Stimulated activated CD4-positive, alpha-beta T cell treated with anti-CD3 and anti-CD28 coated beads, TNF-alpha, amount 100 ng/mL, for 1 hour (primary cell): ENCODE measurements at places on chromosomes 1 and 21.

DNA sequence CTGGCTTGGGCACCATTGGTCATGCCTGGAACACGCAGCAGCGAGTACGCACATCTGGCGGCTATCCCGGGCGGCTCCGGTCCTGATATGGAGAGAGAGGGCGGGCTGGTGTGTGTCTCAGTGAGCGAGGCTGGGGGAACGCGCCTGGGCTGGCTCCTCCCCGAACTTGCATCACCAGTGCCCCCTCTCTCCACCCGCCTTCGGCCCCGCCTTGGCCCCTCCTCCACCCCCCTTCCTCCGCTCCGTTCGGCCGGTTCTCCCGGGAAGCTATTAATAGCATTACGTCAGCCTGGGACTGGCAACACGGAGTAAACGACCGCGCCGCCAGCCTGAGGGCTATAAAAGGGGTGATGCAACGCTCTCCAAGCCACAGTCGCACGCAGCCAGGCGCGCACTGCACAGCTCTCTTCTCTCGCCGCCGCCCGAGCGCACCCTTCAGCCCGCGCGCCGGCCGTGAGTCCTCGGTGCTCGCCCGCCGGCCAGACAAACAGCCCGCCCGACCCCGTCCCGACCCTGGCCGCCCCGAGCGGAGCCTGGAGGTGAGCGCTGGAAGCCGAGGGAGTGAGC is at the start of gene ATF3:
Gene ATF3 (plus strand): TSS at position 370 of the 567 bp plus-strand sequence. CDS start 6,261 bp downstream, outside the sequence.
- peak; percentile 47 for DNase-seq

DNA sequence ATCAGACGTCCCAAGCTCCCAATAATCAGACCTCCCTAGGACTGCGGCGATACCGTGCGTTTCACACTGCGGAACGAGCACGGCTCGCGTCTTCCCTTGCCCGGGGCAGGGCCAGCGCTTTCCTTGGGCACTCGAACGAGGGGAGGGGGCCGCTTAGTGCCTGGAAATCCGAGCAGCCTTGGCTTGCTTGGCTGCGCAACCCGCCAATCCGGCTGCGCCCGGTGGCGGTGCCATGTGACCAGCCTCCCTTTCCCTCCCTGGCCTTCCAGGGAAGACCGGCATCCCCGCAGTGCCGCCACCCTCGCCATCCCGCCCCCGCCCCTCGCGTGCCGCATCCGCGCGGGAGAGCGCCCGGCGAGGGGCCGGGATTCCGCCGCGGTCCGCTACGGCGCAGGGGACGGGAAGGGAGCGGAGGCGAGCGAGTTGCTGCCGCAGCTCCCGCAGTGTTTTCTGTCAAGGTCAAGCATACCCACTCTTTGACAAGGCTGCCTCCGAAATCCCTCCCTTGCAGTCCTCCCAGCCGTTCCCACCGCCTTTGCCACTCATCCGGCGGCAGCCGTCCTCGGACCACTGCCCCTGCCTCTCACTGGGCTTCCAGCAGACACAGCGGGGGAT is 8.3 kb upstream of the RNF19B start:
- no peak for DNase-seq

DNA sequence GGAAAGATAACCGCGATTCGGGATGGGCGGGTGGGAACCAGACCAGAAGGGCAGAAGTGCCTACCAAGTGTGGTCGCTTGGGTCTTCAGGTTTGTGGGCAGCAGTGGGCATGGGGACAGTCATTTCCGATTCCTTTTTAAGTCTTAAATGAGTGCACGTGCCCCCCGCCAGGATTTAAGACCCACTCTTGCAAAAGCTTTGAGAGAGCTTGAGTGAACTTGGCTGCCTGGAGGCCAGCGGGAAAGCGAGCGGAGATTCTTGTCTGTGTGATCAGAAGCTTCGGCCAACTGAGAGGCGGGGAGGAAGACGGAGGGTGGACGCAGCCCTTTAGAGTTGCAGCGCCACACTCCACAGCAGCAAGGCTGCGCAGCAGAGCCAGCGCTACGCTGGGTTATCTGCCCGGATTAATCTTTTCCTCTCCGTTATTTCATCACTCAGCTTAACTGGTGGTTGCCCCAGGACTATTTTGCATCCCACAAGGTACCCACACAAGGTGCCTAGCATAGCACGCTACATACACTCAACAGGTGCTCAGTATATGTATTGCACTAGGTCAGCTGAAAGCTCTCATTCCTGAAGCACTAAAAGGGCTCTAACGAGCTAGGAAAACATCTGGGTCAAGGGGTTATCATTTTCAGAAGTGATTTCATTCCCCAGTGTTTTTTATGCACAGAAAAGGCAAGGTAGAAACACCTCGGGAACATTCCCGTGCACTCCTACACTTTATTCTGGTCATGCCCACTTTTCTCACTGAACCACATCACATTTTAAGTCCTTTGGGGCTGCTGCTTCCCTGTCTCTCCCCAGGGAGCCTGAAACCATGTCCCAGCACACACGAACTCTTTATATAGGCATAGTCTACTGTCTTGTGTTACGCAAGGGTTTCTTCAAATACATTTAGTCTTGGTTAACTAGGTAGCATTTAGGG is 1.5 kb upstream of the BATF3 start:
- DNase-seq, result no peak

DNA sequence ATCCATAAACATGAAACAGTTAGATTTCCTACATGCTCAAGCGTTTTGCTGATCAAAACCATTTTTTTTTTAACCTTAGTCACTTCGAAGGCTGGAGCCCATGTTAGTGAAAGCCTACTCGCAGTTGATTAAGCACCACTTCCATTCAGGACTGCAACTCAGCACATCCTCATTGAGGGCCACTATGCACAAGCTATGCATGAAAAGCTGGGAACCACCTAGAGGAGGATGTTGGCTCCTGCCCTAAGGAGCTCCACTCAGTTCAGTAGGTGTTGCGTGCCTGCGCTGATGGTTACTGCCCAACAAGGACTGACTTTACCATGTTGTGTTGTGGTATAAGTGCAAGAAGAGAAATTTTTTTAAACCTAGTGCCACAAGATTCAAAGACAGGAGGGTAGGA is 181.4 kb upstream of the L1TD1 start:
- DNase-seq, result no peak

GRCh38 chr1:220982686-220983085 is 103.4 kb downstream of the HLX start:
- no peak for DNase-seq

- no peak for DNase-seq
These were observed 127.0 kb upstream of the MROH9 start for GRCh38 chr1:170808216-170808885.

GRCh38 chr1:87953121-87953520 is 624.4 kb downstream of the LMO4 start:
- DNase-seq, result no peak

DNA sequence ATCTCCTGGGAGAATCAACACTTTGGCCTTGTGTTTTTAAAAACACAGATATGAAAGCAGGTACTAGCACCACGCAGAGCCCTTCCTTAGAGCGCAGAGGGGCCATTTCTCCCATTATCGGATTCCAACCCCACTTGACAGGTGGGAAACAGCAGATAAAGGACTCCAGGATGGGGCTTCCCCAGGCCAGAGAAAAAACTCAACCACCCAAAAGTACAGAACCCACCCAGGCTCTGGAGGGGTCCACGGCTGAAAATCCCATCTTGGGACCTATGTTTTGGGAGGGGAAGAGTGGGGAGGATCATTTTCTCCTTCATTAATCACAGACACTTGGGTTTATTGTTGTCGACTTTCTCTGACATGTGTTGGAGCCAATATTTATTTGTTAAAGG is 27.1 kb upstream of the COL18A1 start:
- no peak for DNase-seq

GRCh38 chr1:70134148-70134547 is 71.2 kb downstream of the LRRC40 start:
- DNase-seq, result no peak

DNA sequence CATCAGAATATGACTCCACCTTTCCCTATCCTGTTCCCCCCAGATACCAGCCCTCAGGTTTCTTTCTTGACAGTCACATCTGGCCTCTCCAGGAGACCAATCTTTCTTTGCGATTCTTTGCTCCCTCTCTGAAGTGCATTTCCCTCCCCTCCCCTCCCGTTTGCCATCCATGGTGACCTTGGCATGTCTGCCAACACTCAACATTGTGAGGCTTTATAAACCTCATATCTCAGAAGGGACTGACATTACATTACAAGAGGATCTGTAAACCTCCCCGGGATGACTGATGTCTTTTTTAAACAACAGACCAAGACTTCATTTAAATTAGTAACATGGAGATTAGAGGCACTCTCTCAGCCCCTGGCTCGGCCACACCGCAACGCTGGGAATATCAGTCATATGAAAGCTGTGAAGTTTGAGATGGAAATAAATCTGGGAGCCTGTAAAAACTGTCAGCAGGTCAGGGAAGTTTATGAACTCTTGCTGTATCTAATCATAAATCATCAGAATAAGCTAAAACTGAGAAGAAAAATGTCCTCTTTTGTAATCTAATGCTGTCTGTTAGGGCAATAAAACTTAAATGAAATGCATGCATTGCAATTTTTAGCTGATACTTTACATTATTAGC is 401.7 kb upstream of the PROX1 start:
- no peak for DNase-seq

GRCh38 chr21:36948686-36949085 is 17.8 kb downstream of the HLCS start:
- DNase-seq, result no peak

- no peak for DNase-seq
These were observed 5.4 kb downstream of the VPS45 start for GRCh38 chr1:150072959-150073358.

- DNase-seq, result no peak
These were observed 239.3 kb downstream of the SIPA1L2 start for GRCh38 chr1:232390590-232390989.

DNA sequence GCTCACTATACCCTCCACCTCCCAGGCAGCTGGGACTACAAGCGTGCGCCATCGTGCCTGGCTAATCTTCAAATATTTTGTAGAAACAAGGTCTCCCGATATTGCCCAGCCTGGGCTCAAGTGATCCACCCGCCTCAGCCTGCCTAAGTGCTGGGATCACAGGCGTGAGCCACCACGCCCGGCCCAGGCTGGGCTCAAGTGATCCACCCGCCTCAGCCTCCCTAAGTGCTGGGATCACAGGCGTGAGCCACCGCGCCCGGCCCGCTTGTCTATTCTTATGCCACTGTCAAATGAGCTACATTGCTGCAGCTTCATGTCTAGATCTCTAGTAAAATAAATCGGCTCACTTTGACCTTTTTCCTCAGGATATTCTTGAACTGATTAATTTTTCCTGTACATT is 107.7 kb upstream of the COL6A1 start:
- no peak for DNase-seq

DNA sequence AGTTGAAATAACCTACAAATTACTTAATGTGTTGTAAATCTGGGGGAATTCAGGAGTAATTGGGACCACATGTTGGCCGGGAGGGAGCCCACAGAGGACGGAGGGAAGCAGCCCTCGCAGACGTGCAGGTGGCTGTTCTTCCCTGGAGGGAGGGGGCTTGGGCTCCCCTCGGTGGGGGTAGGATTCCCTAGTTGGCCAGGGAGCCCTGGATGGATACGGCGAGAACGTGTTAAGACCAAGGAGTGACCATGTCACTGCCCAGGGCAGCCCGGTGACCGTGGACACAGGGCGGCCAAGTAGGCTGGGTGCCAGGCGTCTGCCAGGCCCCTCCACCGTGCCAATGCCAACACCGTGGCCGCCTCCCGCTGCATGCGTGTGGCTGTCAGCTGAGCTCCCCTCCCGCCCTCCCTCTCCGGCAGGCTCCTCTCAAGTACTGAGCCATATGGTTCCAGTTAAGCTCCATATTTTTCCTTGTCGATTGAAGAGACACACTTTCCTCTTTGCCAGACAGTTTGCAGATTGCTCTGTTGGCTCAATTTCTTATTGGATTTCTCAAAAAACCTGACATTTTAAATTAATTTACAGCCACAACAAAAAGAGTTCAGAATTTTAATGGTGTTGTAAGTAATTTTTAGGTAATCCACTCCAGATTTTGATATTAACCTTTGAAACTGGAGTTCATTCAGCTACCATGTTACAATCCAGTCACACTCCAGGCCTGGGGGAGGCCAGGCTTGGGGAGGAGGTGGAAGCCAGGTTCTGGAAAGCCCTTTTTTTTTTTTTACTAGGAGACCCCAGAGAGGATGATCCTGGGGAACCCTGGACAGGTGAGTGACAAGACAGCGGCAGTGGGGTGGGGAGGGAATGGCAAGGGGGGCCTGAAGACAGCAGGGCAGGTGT is 71.2 kb downstream of the CASZ1 start:
- no peak for DNase-seq

- DNase-seq, result no peak
These were observed 33.9 kb downstream of the USP33 start for GRCh38 chr1:77725706-77726105.

DNA sequence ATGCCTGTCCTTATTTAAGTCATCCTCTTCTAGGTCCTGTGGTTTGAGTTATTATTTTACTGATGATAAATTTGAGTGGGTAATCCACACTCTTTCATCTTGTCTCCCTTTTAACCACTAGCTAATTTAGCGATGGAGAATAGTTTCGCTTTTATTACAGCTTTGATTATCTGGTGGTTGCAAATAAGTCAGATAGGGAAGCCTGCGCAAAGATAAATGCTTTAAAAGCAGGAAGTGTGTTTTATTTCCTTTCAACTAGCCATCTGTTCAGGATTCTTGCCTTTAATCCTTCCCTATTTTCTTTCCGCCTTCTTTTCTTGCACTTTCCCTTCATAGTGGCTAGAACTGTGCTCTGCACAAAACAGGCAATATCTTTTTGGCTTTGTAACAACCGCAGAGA is 129.0 kb downstream of the TGFB2 start:
- DNase-seq, result no peak

- DNase-seq, result no peak
These were observed 15.1 kb upstream of the PLA2G2E start for GRCh38 chr1:19938472-19938871.

DNA sequence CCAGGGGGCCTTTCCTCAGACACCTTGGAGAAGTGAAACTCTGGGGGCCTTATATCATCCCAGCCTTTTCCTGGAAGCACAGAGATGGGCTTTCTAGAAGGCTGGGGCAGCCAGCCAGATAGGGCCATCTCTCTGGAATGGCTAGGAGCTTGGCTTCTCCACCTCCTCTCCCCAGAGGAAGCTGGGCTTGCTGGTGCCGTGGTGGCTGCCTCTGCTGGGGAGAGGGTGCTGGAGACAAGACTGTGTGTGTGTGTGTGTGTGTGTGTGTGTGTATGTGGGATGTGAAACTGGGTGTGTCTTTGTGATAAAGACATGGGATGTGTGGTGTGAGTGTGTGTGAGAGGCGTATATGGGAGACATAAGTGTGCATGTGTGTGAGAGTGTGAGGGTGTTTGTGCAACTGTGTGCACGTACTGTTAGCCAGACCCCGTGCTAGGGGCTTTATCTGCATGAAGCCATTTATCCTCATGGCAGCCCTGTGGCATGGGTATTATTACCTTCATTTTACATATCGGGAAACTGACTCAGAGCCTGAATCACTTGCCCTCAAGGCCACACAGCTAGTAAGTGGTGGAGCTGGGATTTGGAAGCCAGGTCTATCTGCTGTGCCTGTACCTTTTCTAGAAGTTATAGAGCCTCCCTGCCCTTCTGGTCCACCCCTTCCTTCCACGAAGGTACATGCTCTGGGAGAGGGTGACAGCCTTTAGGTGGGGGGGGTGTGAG is 44.2 kb downstream of the PTPRU start:
- DNase-seq, result no peak

GRCh38 chr1:104593413-104594187 is 843.9 kb downstream of the AMY1C start:
- DNase-seq, result no peak

GRCh38 chr1:27570784-27571183 is 33.2 kb downstream of the AHDC1 start:
- no peak for DNase-seq
